ENCODE measurements at places on chromosomes 3 and 15. TPM values are rescaled to one million over a fixed set of nuclear protein-coding genes. Genes with fewer than 3 reads are reported as not detected.

Gene ADAMTS17
- 10.7 TPM for total RNA-seq

Gene ROPN1
- not detected for total RNA-seq

Gene HTR3E
- not detected for total RNA-seq

Gene TRIP4
- 13.2 TPM for total RNA-seq

Gene HGD
- 0.37 TPM for total RNA-seq

Gene SLC51A
- total RNA-seq = 0.65 TPM

Gene AHSG
- not detected for total RNA-seq

Gene C3orf22
- total RNA-seq = not detected

Gene PIGZ
- 8.2 TPM for total RNA-seq

Gene TBC1D2B
- total RNA-seq = 134 TPM

Gene SI
- not detected for total RNA-seq

Gene APBA2
- 3.0 TPM for total RNA-seq

Gene RNU6-1
- not detected for total RNA-seq

Gene PARP14
- total RNA-seq = 163 TPM

Gene NCKIPSD
- 60.2 TPM for total RNA-seq

Gene CLDN16
- not detected for total RNA-seq

Gene BHLHE40
- total RNA-seq = 101 TPM

Gene ETFA
- total RNA-seq = 115 TPM

Gene GCSAM
- 0.48 TPM for total RNA-seq

Gene AADACL2
- total RNA-seq = 1.1 TPM

Gene CRELD1
- 27.1 TPM for total RNA-seq

Gene FGD5
- total RNA-seq = 9.1 TPM

Gene ISLR2
- 1.1 TPM for total RNA-seq

Gene RTP1
- not detected for total RNA-seq

Gene GPX1
- 730 TPM for total RNA-seq

Gene SH2D7
- total RNA-seq = not detected

Gene ARID3B
- 16.9 TPM for total RNA-seq

Gene ATP8B4
- 15.8 TPM for total RNA-seq

Gene AP4E1
- 8.1 TPM for total RNA-seq

Gene HES1
- 8.3 TPM for total RNA-seq

Gene CCR8
- not detected for total RNA-seq

Gene TPRG1
- total RNA-seq = 18.3 TPM

Gene WDR53
- total RNA-seq = 3.7 TPM

Gene VIPR1
- total RNA-seq = 7.8 TPM

Gene ZNF619
- 4.3 TPM for total RNA-seq

Gene UROC1
- not detected for total RNA-seq

Measured in omental fat pad (tissue), 4 donors.